ENCODE measurements at places on chromosomes 6 and 20. TPM values are rescaled to one million over a fixed set of nuclear protein-coding genes. Genes with fewer than 3 reads are reported as not detected.

Gene TRIM31
- not detected for total RNA-seq

Gene PRND
- total RNA-seq = not detected

Gene CLPSL1
- not detected for total RNA-seq

Gene DNMT3B
- total RNA-seq = 13.5 TPM

Gene PAX1
- total RNA-seq = 0.10 TPM

Gene DCBLD1
- 20.2 TPM for total RNA-seq

Data from renal cortical epithelial cell (primary cell).